Stimulated activated CD4-positive, alpha-beta T cell treated with anti-CD3 and anti-CD28 coated beads, Interleukin-12 subunit alpha, Interleukin-12 subunit beta, amount 100 ng/mL, for 48 hours (primary cell): ENCODE measurements at places on chromosomes 7 and 10.

DNA sequence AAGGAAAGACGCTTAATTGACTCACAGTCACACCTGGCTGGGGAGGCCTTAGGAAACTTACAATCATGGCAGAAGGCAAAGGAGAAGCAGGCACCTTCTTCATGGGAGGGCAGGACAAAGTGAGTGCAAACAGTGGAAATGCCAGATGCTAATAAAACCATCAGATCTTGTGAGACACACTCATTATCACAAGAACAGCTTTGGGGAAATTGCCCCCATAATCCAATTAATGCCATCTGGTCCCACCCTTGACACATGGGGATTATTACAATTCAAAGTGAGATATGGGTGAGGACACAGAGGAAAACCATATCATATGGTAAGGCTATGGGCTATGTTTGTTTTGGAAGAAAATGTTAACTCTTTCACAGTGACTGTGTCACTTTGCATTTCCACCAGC, 1272.5 kb upstream of the CELF2 start:
- DNase-seq, result no peak

DNA sequence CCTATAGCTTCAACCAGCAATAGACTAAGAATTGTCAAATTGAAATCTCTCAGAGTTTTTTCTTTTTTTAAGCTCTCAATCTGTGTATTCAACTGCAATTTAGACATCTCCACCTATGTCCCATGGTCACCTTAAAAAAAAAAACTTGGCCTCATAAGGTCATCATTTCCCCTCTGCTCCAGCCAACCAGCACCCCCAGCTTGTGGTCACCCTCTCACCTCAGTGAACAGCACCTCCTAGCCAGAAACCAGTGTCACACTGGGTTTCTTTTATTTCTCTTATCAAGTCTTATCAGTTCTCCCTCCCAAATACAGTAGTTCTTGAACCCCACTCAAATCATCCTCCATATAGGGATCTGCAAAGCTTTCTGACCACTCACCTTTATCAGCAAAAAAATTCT, 4.0 kb downstream of the ITGB1 start:
- DNase-seq, result no peak

DNA sequence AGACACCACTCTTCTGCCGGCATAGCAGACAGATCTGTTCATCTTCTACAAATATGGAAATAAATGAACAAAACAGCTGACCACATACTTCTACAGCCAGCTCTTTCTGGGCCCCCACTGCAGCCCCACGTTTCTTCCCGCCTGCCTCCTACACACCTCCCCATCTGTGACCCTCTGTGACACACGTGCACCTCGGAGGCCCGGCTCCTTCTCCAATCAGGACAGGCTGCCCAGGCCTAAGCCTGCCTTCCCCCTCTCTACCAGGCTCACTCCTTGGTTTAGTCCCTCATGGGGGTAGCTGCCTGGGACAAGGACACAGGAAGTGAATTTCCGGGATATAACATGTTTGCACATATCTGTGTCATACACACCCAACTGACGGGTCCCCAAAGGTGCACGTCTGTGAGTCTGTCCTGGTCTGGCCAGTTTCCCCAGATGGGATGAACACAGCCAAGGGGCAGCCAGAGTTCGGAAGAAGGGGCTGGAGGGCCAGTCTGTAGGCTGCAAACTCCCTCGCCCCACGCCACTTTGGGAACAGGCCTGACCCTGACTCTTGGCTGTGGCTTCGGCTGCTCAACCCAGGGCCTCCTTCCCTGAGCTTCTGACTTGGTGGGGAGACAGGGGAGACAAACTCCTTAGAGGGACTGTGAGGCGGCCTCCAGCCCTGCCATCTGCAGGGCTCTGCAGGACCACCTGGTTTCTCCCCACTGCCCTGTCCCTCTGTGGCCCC, 30.3 kb downstream of the PITRM1 start:
- no peak for DNase-seq

- peak; percentile 48 for DNase-seq
Measured at GRCh38 chr10:70602665-70603448, at the start of gene PRF1. PRF1 (minus strand) TSS chr10:70602741; CDS start chr10:70600902, 1,839 bp downstream.

DNA sequence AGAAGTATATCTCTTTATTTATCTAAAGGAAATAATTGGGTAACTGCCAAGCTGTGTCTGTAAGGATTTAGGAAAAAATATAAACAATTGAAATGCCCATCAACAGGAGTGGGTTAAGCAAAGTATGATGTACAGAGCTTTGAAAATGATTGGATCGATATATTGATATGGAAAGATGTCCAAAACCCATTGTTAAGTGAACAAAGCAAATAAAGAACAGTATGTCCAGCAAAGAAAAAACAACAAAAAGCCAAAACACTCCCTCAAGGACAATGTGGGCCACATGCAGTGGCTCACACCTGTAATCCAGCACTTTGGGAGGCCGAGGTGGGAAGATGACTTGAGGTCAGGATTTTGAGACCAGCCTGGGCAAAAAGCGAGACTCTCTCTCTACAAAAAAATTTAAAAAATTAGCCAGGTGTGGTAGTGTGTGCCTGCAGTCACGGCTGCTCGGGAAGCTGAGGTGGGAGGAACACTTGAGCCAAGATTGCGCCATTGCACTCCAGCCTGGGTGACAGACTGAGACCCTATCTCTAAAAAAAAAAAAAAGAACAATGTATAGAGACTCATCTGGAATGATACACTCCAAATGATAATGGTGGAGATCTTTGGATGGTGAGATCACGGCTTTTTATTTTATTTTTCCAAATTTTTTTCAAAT, 37.9 kb downstream of the XRCC2 start:
- DNase-seq, result no peak

DNA sequence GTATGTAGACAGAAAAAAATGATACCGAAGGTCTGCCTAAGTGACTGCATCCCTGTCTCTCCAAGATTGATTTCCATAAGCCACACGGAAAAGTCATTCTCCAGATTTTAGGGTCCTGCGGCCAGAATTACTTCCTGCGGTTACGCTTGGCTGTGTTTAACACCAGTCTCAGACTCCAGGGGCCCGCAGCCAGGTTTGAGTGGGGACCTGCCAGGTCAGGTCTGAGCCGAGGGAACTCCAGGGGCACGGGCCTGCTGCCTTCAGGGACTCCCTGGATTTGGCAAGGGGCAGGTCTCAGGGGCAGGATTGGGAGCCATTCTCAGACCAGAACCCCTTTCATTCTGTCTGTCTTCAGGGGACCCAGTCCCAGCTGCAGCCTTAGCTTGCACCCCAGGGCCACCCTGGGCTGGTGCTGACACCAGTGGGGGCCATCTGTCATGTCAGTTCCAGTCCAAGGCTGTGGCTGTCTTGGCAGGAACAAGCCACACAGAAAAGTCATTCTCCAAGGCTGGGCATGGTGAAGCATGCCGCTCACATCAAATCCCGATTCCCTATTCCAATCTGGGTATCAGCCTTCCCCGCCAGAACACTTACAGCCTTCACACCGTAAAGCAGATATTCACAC, 39.0 kb downstream of the TMEM120A start:
- DNase-seq, result no peak

DNA sequence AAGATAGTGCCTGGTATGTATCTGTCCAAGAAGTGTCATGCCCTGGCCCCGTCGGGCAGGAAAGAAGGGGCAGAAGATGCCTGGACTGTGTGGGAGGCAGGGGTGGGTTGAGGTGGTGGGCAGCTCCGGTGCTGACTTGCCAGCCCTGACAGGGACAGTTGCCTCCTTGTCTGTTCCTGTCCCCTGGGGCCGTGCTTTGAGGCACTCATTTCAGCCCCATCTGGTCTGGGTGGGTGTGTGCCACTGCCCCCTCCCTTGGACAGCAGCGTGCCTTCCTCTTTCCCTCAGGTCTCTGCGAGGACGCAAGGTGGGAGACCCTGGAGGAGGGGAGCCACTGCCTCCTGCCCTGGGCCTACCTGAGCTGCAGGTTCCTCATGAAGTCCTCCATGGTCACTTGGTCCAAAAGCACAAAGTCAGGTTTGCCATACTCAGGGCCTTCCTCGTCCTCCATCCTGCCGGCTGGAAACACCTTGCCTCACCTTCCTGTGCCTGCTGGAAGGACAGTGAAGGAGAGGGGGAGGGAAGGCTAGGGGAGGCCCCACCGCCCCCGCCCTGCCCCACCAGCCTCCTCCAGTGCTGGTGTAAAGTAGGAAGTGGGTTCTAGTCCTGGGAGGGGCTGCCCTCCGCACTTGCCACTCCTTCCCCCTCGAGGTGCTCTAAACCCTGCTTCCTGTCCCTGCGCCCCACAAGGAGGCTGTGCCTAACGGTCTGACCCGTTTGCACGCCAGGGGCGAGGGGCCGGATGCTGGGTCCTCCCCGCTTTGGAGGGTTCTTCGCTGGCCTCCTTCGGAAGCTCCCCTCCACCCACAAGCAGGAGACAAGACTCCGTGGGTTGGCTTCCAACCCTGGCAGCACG, at the start of gene MYO1G:
Gene MYO1G, minus strand, starts transcription at position 505 of the 856 bp plus-strand sequence. Its CDS starts 54 bp downstream, at position 451.
- DNase-seq, result peak; percentile 80

- DNase-seq, result no peak
Measured at GRCh38 chr7:12518920-12519681, 51.4 kb upstream of the SCIN start.

DNA sequence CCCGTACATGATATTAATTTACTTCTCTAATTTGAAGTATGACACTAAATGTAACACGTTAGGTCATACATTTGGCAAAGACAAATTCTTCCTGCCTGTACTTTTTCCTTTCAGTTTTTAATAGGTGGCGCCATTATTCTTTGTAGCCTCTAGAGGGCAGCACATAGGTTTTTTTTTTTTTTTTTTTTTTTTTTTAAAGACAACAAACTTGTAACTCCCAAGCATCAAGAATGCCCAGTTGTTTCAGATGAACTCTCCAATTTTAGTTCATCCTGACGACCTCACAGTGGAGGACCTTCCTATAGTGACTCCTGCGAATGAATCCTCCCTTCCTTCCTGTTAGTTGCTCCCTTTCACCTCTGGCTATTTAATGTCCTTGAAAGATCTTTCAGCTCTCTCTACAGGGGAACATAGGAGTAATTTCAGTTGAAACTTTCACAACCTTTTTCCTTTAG, 139.3 kb upstream of the HDAC9 start:
- no peak for DNase-seq

DNA sequence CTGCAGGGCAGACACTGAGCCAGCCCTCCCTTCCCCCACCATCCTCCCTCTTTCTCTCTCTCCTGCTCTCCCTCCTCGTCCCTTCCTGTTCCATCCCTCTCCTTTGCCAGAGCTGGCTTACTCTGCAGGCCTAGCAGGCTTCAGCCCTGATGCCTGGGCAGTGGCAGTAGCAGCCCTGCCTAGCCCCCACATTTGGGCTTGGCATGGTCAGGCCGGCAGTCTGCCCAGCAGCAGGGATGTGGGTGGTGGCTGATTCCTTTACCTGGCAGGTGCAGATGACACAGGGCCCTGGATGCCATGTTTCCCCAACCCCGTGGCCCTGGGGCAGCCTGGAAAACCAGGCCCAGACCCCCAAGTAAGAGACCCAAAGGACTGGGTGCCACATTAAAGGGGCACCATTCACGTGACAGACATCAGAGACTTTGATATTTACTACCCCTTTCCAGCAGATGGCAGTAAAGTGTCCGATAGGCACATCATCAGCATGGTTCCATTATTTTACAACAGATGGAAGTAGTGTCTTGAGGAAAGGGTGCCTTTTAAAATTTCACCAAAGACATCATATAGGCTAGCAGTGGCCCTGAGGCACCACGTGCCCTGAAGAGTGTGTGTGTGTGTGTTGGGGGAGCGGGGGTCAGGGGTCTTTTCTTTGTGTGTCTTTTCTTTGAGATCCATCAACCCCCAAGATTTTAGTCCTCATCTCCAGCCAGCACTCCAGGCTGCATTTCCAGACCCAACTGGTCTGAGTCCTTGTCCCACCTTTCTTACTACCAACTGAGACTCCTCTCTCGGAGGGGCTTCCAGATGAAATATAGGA, 5.9 kb downstream of the KCP start:
- DNase-seq, result no peak

GRCh38 chr10:35641676-35642034, 441 bp downstream of the FZD8 start:
- DNase-seq, result no peak

GRCh38 chr10:10222304-10222841, 795.3 kb upstream of the CELF2 start:
- no peak for DNase-seq

- no peak for DNase-seq
Measured at GRCh38 chr7:51325261-51325676, 8.7 kb upstream of the COBL start.

DNA sequence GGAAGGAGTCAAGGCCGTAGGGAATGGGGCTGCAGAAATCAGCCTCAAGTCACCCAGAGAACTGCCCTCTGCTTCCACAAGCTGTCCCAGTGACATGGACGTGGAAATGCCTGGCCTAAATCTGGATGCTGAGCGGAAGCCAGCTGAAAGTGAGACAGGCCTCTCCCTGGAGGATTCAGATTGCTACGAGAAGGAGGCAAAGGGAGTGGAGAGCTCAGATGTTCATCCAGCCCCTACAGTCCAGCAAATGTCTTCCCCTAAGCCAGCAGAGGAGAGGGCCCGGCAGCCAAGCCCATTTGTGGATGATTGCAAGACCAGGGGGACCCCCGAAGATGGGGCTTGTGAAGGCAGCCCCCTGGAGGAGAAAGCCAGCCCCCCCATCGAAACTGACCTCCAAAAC, 50.2 kb upstream of the PDCD4 start:
- no peak for DNase-seq

DNA sequence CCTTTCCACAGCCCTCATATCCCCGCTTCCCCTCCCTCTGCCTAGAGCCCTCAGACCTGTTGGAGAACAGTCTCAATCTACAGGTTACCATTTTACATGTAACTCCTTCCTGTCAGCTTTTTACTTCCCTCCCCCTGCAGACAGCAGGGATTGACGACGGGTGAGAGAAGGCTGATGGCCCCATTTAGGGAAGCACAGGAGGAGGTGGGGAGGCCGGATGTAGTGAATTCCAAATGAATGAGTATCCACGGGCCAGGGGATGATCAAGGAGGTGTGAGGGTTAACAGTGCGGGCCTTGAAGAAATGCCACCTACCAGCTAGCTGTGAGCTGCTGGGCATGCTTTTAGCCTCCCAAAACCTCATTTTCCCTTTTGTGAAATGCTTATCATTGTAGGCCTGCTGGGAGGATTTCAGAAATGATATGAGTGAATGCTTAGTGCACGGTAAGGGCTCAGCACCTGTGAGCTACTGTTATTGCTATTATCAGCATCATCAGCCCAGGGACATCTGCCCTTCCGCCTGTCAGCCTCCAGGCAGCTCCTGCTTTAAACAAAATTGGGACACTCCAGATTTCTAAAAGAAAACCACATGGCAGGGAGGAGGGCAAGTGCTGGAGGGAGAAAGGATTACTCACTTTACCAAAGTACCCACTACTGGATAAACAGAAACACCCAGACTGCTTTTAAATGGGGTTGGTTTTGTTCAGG, 6.5 kb upstream of the NANOS1 start:
- DNase-seq, result no peak

GRCh38 chr7:141359740-141360415, 191.3 kb upstream of the AGK start:
- no peak for DNase-seq

- DNase-seq, result no peak
Measured at GRCh38 chr7:47489624-47490023, 92.3 kb downstream of the TNS3 start.

DNA sequence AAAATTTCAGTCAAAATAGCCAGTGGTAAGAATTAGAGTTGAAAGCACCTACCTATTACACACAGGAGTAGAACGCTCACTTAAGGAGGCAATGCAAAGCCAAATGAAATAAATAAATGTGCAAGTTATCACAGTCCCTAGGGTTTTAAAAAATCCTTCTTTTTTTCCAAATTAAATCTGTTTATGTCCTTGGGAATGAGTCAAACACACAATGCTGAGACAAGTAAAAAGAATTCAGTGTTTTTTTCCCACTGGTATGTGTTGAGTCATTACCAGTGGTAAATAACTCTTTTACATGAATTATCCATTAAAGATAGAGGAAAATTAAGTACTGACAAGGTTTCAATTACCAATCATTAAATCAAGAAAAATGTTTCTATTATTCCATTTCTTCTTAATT, 438.6 kb downstream of the TNS3 start:
- no peak for DNase-seq

GRCh38 chr7:49424109-49424508, 349.3 kb upstream of the VWC2 start:
- DNase-seq, result no peak
